ENCODE measurements at places on chromosomes 6 and 20.

DNA sequence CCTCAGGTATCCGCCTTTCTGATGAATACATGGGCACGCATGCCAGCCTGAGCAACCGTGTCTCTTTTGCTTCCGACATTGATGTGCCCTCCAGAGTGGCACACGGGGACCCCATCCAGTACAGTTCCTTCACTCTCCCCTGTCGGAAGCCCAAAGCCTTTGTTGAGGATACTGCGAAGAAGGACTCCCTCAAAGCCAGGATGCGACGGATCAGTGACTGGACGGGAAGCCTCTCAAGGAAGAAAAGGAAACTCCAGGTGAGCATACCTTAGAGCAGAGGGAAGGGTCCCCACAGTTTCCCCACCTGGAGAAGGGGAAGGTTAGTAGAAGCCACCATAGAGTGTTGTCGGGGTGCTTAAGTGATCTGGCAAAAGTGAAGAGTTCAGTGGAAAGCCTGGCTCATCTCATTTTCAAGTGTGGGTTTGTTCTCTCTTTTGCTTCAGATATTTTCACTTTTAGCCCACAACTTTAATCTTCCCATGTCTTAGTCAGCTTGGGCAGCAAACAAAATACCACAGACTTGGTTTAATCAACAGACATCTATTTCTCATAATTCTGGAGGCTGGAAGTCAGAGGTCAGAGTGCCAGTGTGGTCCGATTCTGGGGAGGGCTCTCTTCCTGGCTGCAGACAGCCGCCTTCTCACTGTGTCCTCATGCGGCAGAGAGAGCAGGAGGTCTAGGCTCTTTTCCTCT is 133.5 kb upstream of the CLDN20 start:
- no peak for DNase-seq

DNA sequence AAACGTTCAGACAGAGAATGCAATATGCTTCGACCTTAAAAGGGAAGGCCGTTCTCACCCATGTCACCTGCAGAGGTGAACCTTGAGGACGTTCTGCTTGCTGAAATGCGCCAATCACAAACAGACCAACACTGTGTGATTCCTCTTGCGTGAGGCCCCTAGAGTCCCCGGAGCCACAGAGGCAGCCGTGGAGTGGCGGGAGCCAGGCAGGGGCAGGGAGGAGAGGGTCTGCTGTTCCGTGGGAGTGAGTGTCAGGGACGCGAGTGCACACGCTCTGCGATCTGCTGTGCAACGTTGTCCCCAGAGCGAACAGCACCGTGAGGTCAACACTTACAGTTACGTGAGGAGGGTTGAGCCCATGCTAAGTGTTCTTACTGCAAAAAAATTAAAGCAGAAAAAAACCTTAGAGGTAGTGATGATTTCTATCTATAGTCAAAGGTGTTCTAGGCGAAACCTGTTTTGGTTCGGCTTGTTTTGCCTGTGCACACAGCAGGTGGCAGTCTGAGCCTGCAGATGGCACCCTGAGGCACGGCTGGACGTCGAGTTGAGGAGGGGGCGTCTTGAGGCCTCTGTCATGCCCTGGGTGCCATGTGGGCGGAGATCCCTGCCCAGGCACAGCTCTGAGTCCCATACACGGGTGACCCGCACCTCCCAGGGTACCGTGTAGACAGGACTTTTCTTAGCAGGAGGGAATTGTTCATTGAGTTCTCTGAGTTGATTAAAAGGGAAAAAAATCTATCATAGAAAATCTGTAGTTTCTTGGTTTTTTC is 71.7 kb upstream of the FRMD1 start:
- no peak for DNase-seq

GRCh38 chr6:124546601-124547000 is 415.6 kb upstream of the RNF217 start:
- no peak for DNase-seq

- no peak for DNase-seq
Observed at GRCh38 chr6:20708367-20709124, 174.3 kb downstream of the CDKAL1 start.

DNA sequence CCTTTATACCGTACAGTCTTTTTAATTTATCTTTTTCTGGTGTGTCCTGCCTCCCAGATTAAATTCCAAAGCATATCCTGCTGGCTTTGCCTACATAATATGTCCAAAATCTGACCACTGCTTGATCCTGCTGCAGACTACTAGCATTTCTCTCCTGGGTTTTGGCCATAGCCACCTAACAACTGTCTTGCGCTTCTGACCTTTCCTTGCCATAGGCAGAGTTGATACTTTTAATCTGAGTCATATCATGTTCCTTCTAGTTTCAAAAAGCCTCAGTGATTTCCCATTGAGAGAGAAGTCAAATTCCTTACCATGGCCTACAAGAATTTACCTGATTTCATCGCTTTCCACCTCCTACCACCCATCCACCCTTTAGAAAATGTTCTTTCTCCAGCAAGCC is 104.8 kb downstream of the BCKDHB start:
- DNase-seq: no peak

GRCh38 chr20:54108326-54108642 is 37.9 kb upstream of the BCAS1 start:
- DNase-seq: no peak

DNA sequence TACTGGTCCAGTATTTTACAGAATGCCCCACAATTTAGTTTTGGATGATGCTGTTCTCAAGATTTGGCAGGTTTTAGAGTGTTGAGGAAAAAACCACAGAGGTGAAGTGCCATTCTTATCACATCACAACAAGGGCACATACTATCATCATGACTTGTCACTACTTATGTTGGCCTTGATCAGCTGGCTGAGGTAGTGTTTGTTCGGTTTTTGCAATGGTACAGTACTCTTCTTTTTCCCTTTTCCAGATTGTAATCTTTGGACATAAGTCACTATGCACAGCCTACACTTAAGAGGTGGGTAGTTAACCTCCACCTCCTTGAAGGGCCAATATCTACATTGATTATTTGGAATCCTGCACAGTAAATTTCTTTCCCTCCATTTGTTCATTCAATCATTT is 8.8 kb downstream of the TENT5A start:
- DNase-seq: no peak

DNA sequence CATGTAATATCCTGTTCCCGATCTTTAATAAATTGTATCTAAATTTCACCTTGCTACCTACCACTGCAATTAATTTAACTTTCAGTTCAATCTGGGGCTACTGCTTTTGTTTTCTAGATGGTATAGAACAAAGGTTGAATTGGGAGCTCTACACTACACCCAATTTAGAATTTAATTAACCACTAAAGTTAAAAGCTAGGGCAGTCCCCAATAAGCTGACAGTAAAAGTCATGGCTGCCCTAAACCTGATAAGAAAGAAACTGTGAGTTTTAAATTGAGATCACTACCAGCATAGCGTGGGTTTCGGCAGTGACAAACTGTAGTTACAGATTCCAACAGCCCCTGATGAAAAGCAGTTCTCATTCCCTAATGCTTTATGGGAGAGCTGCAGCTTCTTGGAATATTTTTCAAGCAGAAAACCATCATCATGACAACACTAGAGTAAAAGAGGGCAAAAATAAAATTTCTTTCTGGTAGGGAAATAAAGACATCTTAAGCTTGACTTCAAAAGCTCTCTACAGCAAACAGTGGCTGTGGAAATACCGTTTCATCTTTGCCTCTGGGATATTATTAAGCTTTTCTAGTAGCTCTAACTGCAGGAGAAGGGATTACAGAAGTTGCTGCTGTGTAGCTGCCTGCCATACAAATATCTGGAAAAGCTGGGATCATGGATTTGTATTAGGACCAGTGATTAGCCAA is 1372.1 kb downstream of the EPHA7 start:
- no peak for DNase-seq

All from left ventricle myocardium inferior (tissue), 1 donor.